Sigmoid colon (tissue), 7 donors: ENCODE measurements at places on chromosomes 4 and X. TPM values are rescaled to one million over a fixed set of nuclear protein-coding genes. Genes with fewer than 3 reads are reported as not detected.

Gene HTN3
- total RNA-seq, result not detected

Gene TLL1
- 4.9 TPM for total RNA-seq

Gene YY2
- total RNA-seq, result 3.7 TPM

Gene SPANXN1
- total RNA-seq, result not detected

Gene MCF2
- 0.36 TPM for total RNA-seq

Gene CENPVL1
- total RNA-seq, result not detected

Gene FGG
- total RNA-seq, result not detected

Gene SMIM31
- total RNA-seq, result not detected

Gene PNMA3
- 0.36 TPM for total RNA-seq

Gene MAOA
- total RNA-seq, result 116 TPM
